ENCODE measurements at places on chromosomes 3 and 15.

DNA sequence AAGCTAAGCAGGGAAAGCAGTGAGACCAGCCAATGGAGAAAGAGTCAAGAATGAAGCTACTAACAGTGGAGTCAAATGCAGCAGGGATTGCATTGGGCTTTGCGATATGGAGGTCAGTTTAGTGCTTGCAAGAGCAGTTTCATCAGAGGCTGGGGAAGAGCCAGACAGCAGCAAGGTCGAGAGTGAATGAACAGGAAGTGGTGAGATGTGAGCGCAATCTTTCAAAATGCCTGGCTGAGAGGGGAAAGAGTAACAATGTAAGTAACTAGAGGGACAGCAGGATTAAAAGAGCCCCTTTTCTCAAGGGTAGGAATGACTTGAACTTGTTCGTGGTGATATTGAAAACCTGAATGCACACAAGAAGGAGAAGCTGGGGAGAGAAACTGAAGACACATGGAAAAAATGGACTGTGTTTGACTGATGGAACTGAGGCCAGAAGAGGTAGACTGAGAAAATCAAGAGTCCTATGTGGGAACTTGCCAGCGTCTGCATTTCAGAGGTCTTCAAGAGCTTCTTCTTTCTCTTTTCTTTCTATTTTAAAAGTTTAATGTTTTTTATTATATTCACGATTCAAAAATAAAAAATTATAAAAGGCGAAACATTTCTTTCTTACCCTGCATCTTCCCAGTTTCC lies 30.6 kb upstream of the GPR160 start:
- peak; percentile 82 for DNase-seq
- no peaks in the 10 kb centered on the region for H3K27me3 ChIP-seq
- no peaks in the 10 kb centered on the region for H3K36me3 ChIP-seq
- H3K4me1 ChIP-seq, result peaks cover 22% of the 10 kb centered on the region

- no peaks in the 10 kb centered on the region for H3K4me1 ChIP-seq
- H3K36me3 ChIP-seq, result no peaks in the 10 kb centered on the region
- no peak overlapping the region for H3K4me3 ChIP-seq
- no peak for DNase-seq
Observed at GRCh38 chr15:60751985-60752952, 273.3 kb upstream of the ICE2 start.

- DNase-seq, result no peak
- no peaks in the 10 kb centered on the region for H3K36me3 ChIP-seq
- H3K27me3 ChIP-seq, result peaks cover 5% of the 10 kb centered on the region
- H3K27ac ChIP-seq, result no peak overlapping the region
Observed at GRCh38 chr3:133941415-133941821, 45.7 kb upstream of the RAB6B start.

GRCh38 chr3:196159526-196159925 lies 51.7 kb downstream of the ZDHHC19 start:
- DNase-seq, result no peak
- peak overlapping the region; percentile 87 for H3K27ac ChIP-seq
- peaks cover 38% of the 10 kb centered on the region for H3K4me1 ChIP-seq
- H3K36me3 ChIP-seq, result peaks cover 2% of the 10 kb centered on the region
- no peaks in the 10 kb centered on the region for H3K27me3 ChIP-seq
- no peak overlapping the region for H3K4me3 ChIP-seq

GRCh38 chr3:49415931-49416601 lies 3.8 kb downstream of the TCTA start:
- peak; percentile 88 for DNase-seq
- peak overlapping the region; percentile 76 for H3K4me3 ChIP-seq
- peaks cover 49% of the 10 kb centered on the region for H3K4me1 ChIP-seq
- H3K27ac ChIP-seq, result peak overlapping the region; percentile 96

- DNase-seq, result no peak
- peaks cover 39% of the 10 kb centered on the region for H3K27me3 ChIP-seq
- peaks cover 3% of the 10 kb centered on the region for H3K4me1 ChIP-seq
Observed at GRCh38 chr15:33310481-33311311, at the start of gene RYR3. RYR3 (plus strand) TSS chr15:33310967; CDS start chr15:33311046, 79 bp downstream.

DNA sequence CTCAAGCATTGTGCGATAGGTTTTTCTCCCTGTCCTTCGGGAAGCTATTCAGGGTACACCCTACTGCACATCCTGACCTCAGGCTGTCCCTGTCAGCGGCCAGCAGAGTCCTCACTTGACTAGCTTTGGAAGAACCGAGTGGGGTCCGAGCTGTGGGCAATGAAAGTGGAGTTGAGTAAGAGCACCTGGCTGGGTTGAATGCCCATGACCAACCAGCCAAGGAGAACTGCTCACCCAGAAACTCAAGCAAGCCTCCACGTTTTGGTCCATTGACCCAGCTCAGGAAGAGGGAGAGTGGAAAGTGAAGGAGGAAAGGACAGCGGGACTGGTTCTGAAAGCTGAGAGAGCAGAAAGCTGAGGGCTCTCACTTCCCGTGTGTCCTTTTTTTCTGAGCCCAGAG lies 36.0 kb upstream of the HDGFL3 start:
- H3K27me3 ChIP-seq, result peaks cover 46% of the 10 kb centered on the region
- no peaks in the 10 kb centered on the region for H3K4me1 ChIP-seq
- no peak for DNase-seq
- no peak overlapping the region for H3K27ac ChIP-seq
- H3K4me3 ChIP-seq, result no peak overlapping the region
- H3K36me3 ChIP-seq, result no peaks in the 10 kb centered on the region

DNA sequence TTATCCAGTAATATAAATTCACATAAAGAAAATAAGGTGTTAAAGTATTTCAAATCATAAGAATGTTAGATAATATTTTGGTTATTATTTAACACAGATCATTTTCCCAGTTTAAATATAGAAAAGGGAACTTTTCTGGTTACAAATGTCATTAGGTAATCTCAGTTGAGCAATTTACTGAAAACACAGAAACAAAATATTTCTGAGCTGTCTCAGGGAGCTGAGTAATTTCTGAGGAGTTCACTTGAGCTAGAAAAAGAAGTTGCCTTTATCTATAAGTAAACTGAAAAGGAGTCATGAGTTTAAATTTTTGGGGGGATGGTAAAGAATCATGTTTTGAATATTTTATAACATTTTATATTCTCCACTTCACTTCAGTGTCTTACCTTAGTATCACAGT lies 855.4 kb upstream of the ARPP21 start:
- H3K27me3 ChIP-seq, result no peaks in the 10 kb centered on the region
- no peak overlapping the region for H3K27ac ChIP-seq
- no peak for DNase-seq
- no peak overlapping the region for H3K4me3 ChIP-seq

GRCh38 chr3:98799479-98799878 lies 36.3 kb downstream of the ST3GAL6 start:
- no peak overlapping the region for H3K27ac ChIP-seq
- no peaks in the 10 kb centered on the region for H3K27me3 ChIP-seq
- no peaks in the 10 kb centered on the region for H3K36me3 ChIP-seq
- no peak for DNase-seq
- no peak overlapping the region for H3K4me3 ChIP-seq

DNA sequence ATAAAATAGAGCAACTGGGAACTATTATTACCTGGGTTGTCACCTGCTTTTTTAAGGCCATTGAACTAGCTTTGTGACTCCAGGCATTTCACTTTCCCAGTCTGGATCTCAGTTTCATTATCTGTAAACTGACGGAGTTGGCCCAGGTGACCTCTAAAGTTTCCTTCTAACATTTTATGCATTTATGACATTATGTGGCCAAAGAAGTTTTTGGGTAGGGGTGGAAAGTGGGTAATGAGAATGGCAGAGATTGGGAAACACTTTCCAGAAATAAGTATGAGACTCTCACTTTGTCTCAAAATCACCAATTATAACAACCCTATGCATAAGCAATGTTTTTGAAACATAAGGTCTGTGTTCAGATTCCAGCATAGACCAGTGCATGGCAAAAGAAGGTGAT lies 99.1 kb upstream of the ARHGEF3 start:
- no peak overlapping the region for H3K27ac ChIP-seq
- H3K4me3 ChIP-seq, result no peak overlapping the region
- H3K36me3 ChIP-seq, result peaks cover 26% of the 10 kb centered on the region

DNA sequence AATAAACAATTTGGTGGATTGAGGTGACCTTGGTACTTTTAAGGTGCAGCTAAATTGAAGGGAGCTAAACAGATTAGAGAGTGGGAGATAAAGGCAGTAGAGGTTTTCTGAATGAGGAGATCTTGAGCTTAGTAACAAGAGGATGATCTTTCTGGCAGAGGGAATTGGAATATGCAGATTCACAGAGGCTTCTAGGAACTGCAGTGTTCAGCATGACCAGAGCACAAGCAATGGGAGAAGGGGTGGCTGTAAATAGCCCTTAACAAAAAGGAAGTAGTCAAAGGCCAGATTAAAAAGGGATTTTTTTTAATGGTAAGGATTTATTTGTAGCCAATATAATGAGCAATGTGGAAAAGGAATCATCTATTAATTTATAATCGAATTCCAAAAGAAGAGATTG lies 5.7 kb upstream of the BNIP2 start:
- no peak overlapping the region for H3K4me3 ChIP-seq
- H3K4me1 ChIP-seq, result peaks cover 10% of the 10 kb centered on the region
- H3K27me3 ChIP-seq, result peaks cover 7% of the 10 kb centered on the region
- peak; percentile 25 for DNase-seq
- no peak overlapping the region for H3K27ac ChIP-seq

- no peak for DNase-seq
- no peaks in the 10 kb centered on the region for H3K27me3 ChIP-seq
- no peaks in the 10 kb centered on the region for H3K4me1 ChIP-seq
- no peaks in the 10 kb centered on the region for H3K36me3 ChIP-seq
- no peak overlapping the region for H3K4me3 ChIP-seq
Observed at GRCh38 chr3:82000773-82001172, 239.3 kb upstream of the GBE1 start.

DNA sequence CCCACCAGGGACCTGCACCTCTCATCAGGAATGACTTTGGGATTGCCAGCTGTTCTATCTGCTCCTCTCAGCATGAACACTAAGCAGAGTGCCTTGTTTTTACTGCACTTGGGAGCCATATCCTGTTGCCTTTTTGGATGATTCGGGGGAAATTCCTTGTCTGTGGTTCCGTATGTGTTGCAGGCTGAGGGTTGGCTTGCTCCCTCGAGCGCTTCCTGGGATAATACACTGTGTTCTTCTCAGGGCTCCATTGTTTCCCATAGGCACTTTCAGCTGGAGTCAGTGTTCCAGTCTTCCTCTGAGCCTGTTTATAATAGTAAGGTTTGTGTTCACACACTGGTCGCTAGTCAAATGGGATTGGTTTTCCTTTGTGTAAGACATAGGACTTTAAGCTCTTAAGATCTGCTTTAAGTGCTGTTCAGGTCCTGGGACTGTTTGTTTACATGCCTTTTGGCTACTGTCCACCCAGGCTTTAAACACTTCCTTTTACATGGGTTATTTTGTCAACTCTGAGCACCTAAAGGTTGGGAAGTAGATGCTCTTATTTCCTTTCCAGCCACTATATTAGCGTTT lies 23.4 kb downstream of the BOC start:
- H3K4me3 ChIP-seq, result no peak overlapping the region
- H3K36me3 ChIP-seq, result no peaks in the 10 kb centered on the region
- DNase-seq, result no peak
- H3K27ac ChIP-seq, result no peak overlapping the region
- peaks cover 14% of the 10 kb centered on the region for H3K27me3 ChIP-seq
- peaks cover 2% of the 10 kb centered on the region for H3K4me1 ChIP-seq

DNA sequence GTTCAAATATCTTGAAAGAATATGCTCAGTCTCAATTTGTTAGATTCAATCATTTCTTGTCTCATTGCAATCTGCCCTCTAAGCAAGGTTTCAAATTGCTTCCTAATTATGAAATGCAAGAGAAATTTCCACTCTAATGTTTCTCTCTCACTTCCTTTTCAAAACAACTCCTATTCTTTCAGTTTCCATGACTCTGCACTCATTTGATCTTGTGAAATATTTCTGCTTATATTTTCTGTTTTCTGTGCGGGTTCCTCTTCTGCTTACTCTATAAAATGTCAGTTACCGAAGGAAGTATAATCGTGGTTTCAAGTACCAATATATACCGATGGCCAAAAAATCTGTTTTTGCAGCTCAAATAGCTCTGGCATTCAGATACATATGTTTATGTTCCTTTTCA lies 521.9 kb upstream of the NAALADL2 start:
- H3K4me3 ChIP-seq, result no peak overlapping the region
- H3K27me3 ChIP-seq, result no peaks in the 10 kb centered on the region
- H3K27ac ChIP-seq, result no peak overlapping the region
- no peak for DNase-seq
- no peaks in the 10 kb centered on the region for H3K4me1 ChIP-seq

DNA sequence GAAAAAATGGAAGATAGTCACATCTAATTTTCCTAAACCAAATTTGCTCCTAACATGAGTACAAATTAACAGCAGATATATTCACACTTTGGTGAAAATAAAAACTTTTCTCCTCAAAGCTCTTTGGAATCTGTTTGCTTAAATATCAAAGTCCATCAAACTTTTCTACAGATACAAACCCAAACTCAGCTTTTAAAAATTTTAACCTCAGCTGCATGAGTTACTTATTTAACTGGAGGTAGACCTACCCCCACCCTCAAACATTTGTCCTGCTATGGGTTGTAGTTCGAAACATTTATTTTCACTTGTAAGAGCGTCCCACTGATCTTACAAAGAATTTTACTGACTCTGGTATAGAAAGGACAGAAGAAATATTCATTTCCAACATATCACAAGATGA lies 8.9 kb upstream of the XYLB start:
- no peaks in the 10 kb centered on the region for H3K4me1 ChIP-seq
- H3K4me3 ChIP-seq, result no peak overlapping the region
- H3K36me3 ChIP-seq, result no peaks in the 10 kb centered on the region
- peaks cover 17% of the 10 kb centered on the region for H3K27me3 ChIP-seq
- no peak overlapping the region for H3K27ac ChIP-seq

- peak overlapping the region; percentile 58 for H3K27ac ChIP-seq
- DNase-seq, result peak; percentile 83
- H3K27me3 ChIP-seq, result peaks cover 10% of the 10 kb centered on the region
- no peaks in the 10 kb centered on the region for H3K36me3 ChIP-seq
Observed at GRCh38 chr3:37907906-37908305, 46.2 kb downstream of the CTDSPL start.

DNA sequence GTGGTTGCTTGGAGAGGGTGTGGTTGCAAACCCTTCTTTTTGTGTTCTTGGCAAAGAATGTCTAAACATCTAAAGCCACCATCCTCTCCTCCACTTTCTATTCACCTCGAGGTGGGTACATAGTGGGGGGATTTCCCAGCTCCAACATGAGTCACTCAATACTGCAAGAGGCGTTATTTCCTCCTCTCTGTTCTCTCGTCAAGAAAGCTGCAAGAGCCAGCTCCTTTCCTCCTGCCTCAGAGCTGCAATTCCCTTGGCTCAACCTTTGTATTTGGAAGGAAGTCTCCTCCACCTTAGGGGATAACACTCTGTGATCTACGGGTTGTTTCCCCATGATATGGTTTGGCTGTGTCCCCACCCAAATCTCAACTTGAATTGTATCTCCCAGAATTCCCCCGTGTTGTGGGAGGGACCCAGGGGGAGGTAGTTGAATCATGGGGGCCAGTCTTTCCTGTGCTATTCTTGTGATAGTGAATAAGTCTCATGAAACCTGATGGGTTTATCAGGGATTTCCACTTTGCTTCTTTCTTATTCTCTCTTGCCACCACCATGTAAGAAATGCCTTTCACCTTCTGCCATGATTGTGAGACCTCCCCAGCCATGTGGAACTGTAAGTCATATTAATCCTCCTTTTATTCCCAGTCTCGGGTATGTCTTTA lies 138.4 kb downstream of the PLCL2 start:
- H3K4me1 ChIP-seq, result peaks cover 52% of the 10 kb centered on the region
- H3K27me3 ChIP-seq, result no peaks in the 10 kb centered on the region
- peak overlapping the region; percentile 88 for H3K27ac ChIP-seq
- H3K4me3 ChIP-seq, result peak overlapping the region; percentile 61
- peak; percentile 87 for DNase-seq
- H3K36me3 ChIP-seq, result peaks cover 35% of the 10 kb centered on the region

All from activated CD4-positive, alpha-beta T cell treated with anti-CD3 and anti-CD28 coated beads, Interleukin-2, amount 10 ng/mL, durations not matched to agents 24 days and 14 days (primary cell).